ENCODE measurements at places on chromosomes 7 and 10. TPM values are rescaled to one million over a fixed set of nuclear protein-coding genes. Genes with fewer than 3 reads are reported as not detected.

GRCh38 chr10:45286980-45287379 is 28.4 kb downstream of the OR13A1 start:
- no peak overlapping the region for H3K27ac ChIP-seq
- no peak overlapping the region for H3K4me3 ChIP-seq
- H3K4me1 ChIP-seq, result no peaks in the 10 kb centered on the region
- no peak for DNase-seq
- no peaks in the 10 kb centered on the region for H3K36me3 ChIP-seq

- no peaks in the 10 kb centered on the region for H3K4me1 ChIP-seq
- no peaks in the 10 kb centered on the region for H3K36me3 ChIP-seq
- H3K27me3 ChIP-seq, result no peaks in the 10 kb centered on the region
- no peak for DNase-seq
These were observed 61.3 kb upstream of the CAV2 start for GRCh38 chr7:116438267-116438666.

DNA sequence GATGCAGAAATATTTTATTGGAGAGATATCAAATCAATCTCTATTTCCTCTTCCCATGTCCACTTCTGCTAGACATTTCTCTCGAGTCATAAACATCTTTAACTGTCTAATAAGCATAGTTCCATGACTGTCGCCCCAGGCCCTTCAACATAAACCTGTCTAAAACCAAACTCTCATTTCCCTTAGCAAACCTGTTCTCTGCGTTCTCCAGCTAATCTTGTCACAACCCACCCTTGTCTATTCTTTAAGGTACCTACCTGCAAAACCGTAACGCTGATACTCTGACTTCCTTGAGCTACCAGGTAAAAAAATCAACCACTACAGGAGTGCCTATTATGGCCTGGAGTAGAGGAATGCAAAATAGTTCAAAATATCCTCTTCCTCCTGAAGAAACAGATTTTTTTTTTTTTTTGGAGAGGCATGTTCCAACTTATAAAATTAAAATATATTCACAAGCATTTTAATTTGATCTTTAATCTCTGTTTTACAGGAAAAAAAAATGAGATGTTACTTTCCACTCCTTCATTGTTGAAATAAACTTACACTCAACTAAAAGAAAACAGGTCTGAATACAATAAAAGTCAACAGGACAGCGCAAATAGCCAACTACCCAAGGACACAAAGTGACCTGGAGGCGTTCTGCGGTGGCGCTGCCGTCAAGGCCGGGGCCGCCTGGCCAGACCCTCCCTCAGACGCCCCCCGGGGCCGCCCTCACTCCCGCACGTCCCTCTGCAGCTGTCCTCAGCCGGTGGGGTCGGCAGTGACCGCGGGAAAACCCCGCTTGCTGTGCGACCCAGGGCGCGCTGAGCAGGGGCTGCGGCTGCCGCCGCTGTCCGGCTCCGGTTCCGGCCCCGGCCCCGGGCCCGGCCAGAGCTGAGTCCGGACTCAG is 765 bp downstream of the SLC25A40 start:
- H3K27ac ChIP-seq, result peak overlapping the region; percentile 94
- H3K27me3 ChIP-seq, result no peaks in the 10 kb centered on the region
- H3K4me3 ChIP-seq, result peak overlapping the region; percentile 91
- no peak for DNase-seq

DNA sequence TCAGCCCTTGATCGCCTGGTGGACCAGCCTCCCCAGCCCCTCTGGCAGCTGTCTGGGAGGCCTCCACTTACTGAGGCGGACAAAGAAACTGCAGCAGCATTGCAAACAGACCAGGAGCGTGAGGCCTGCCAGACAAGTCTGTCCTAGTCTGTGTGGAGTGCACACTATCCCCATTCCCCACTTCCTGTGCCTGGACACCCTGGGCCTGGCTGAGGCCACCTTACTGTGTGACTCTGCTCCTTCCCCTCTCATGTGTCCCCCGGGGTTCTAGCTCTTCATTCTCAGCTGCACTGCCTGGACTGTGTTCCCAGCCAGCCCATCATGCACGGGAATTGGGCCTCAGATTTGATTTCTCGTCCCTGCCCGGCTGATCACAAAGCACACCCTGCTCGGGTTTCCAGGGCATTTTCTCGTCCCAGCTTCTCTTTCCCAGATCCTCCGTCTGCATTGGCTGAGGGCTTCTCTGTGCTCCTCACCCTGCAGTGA is 16.7 kb upstream of the C10orf90 start:
- H3K27ac ChIP-seq, result no peak overlapping the region
- H3K4me1 ChIP-seq, result no peaks in the 10 kb centered on the region
- H3K27me3 ChIP-seq, result no peaks in the 10 kb centered on the region
- DNase-seq, result no peak
- no peak overlapping the region for H3K4me3 ChIP-seq
- no peaks in the 10 kb centered on the region for H3K36me3 ChIP-seq

- DNase-seq, result no peak
- H3K27ac ChIP-seq, result no peak overlapping the region
- H3K4me3 ChIP-seq, result no peak overlapping the region
- no peaks in the 10 kb centered on the region for H3K4me1 ChIP-seq
- no peaks in the 10 kb centered on the region for H3K27me3 ChIP-seq
These were observed 1019.0 kb downstream of the KCNMA1 start for GRCh38 chr10:76618641-76619040.

DNA sequence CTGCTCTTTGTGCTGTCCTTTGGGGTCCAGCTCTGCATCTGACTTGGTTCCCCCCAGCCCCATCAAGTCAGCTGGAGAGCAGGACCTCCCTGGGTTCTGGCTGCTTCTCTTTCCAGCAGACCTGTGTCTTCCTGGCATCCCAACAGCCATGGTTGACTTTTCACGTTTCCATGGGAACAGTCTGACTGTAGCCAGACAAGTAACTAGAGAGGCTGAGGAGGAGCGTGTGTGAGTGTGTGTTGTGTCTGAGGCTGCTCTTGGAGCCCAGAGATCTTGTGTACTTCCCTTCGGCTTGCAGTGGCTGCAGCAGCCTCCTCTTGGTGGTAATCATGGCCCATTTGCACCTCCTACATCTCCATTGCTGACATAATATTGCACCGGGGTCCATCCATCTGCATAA is 332.0 kb downstream of the RPS24 start:
- H3K4me3 ChIP-seq, result no peak overlapping the region
- H3K27me3 ChIP-seq, result no peaks in the 10 kb centered on the region
- no peak overlapping the region for H3K27ac ChIP-seq
- H3K4me1 ChIP-seq, result peaks cover 38% of the 10 kb centered on the region
- DNase-seq, result peak; percentile 10

GRCh38 chr10:81479316-81479715 is 395.7 kb upstream of the NRG3 start:
- no peaks in the 10 kb centered on the region for H3K27me3 ChIP-seq
- no peak overlapping the region for H3K27ac ChIP-seq
- no peaks in the 10 kb centered on the region for H3K4me1 ChIP-seq
- DNase-seq, result no peak
- no peak overlapping the region for H3K4me3 ChIP-seq
- no peaks in the 10 kb centered on the region for H3K36me3 ChIP-seq

GRCh38 chr7:37312608-37313007 is 136.1 kb downstream of the ELMO1 start:
- DNase-seq, result no peak
- H3K36me3 ChIP-seq, result no peaks in the 10 kb centered on the region
- peaks cover 4% of the 10 kb centered on the region for H3K4me1 ChIP-seq
- H3K27ac ChIP-seq, result no peak overlapping the region

DNA sequence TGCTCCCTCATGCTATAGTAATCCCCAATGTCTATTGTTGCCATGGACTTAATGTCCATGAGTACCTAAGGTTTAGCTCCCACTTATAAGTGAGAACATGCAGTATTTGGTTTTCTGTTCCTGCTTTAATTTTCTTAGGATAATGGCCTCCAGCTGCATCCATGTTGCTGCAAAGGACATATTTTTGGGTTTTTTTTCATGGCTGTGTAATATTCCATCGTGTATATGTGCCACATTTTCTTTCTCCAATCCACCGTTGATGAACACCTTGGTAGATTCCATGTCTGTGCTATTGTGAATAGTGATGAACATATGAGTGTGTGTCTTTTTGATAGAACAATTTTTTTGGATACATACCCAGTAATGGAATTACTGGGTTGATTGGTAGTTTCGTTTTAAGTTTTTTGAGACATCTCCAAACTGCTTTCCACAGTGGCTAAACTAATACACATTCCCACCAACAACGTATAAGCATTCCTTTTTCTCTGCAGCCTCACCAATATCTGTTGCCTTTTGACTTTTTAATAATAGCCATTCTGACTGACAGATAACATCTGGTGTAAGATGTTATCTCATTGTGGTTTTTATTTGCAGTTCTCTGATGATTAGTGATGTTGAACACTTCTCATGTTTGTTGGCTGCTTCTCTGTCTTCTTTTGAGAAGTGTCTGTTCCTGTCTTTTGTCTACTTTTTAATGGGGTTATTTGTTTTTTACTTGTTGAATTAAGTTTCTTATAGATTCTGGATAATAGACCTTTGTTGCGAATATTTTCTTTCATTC is 68.8 kb upstream of the IFRD1 start:
- H3K27me3 ChIP-seq, result no peaks in the 10 kb centered on the region
- H3K4me3 ChIP-seq, result no peak overlapping the region
- no peaks in the 10 kb centered on the region for H3K36me3 ChIP-seq
- H3K4me1 ChIP-seq, result no peaks in the 10 kb centered on the region

- DNase-seq, result peak; percentile 33
- no peaks in the 10 kb centered on the region for H3K4me1 ChIP-seq
- no peaks in the 10 kb centered on the region for H3K36me3 ChIP-seq
- no peak overlapping the region for H3K4me3 ChIP-seq
These were observed 107.7 kb downstream of the CACNA2D1 start for GRCh38 chr7:82335927-82336326.

- no peak for DNase-seq
- no peak overlapping the region for H3K4me3 ChIP-seq
- no peak overlapping the region for H3K27ac ChIP-seq
- peaks cover 1% of the 10 kb centered on the region for H3K36me3 ChIP-seq
These were observed 1.1 kb upstream of the SEMA4G start for GRCh38 chr10:100968062-100968736.

The TAS2R41 gene
- not detected for polyA plus RNA-seq

The FAM241B gene
- polyA plus RNA-seq, result 42.4 TPM

The OR6B1 gene
- not detected for polyA plus RNA-seq
